ENCODE measurements at places on chromosomes 12 and 14. TPM values are rescaled to one million over a fixed set of nuclear protein-coding genes. Genes with fewer than 3 reads are reported as not detected.

DNA sequence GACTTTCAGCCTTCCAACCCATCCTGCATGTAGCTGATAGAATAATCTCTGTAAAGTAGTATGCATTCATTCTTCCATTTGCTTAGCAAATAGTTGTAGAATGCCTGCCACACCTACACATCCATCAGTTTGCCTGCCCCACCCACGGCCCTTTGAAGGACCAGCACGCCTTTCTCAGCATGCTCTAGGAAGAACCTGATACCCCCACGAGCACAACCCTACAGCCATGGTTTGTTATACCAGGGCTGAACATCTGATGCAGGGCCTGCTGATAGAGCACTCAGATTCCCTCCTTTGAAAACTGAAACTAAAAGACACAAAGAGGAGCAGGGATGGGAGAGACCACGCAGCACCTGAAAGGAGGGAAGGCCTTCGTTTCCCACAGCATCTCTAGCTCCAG lies 205.1 kb downstream of the ANO2 start:
- no peak for DNase-seq
- no peak overlapping the region for H3K27ac ChIP-seq
- no peaks in the 10 kb centered on the region for H3K36me3 ChIP-seq
- H3K27me3 ChIP-seq = peaks cover 49% of the 10 kb centered on the region

DNA sequence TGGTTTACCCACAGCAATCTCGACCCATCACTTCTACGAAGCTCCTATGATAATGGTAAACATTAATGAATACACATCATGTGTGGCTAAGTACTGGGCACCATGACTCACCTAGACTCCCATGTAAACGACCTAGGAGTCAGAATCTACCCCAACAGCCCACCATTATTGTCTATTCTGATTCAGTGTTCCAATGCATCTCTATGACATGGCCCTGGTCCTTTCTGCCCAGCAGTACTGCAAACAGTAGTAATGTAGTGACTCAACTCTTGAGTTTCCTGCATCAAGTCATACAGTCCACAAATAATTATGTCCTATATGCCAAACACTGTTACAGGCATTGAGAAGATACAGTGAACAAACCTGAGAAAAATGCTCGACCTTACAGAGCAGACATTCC lies 14.6 kb downstream of the GTF2A1 start:
- H3K4me3 ChIP-seq = no peak overlapping the region
- no peak overlapping the region for H3K27ac ChIP-seq
- no peak for DNase-seq

GRCh38 chr12:94157181-94157580 lies 8.8 kb downstream of the PLXNC1 start:
- H3K27ac ChIP-seq = no peak overlapping the region
- no peak for DNase-seq
- peaks cover 38% of the 10 kb centered on the region for H3K4me1 ChIP-seq
- H3K4me3 ChIP-seq = no peak overlapping the region
- H3K36me3 ChIP-seq = peaks cover 2% of the 10 kb centered on the region
- no peaks in the 10 kb centered on the region for H3K27me3 ChIP-seq

GRCh38 chr12:52122904-52123303 lies 43.4 kb downstream of the SMIM41 start:
- peaks cover 4% of the 10 kb centered on the region for H3K4me1 ChIP-seq
- H3K27me3 ChIP-seq = peaks cover 34% of the 10 kb centered on the region
- no peaks in the 10 kb centered on the region for H3K36me3 ChIP-seq
- no peak for DNase-seq
- H3K4me3 ChIP-seq = no peak overlapping the region
- H3K27ac ChIP-seq = peak overlapping the region; percentile 21

GRCh38 chr12:661720-662486 lies 1.3 kb downstream of the NINJ2 start:
- peak overlapping the region; percentile 93 for H3K27ac ChIP-seq
- no peaks in the 10 kb centered on the region for H3K36me3 ChIP-seq
- H3K4me1 ChIP-seq = peaks cover 36% of the 10 kb centered on the region
- peak overlapping the region; percentile 95 for H3K4me3 ChIP-seq
- DNase-seq = no peak

DNA sequence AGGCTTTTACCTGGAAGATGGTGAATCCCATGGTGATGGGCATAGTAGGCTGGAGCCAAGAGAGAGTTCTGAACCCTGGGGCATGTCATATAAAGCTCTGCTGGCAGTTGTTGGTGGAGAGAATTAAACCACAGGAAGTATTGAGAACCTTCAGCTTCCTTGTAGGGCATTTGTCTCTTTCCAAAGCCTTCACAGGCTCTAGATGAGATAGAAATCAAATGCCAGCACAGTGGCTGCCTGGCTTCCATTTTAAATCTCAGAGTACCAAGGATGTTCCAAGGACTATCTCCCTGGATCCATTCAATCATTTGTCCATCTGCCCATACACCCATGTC lies 369.6 kb downstream of the DPF3 start:
- peaks cover 18% of the 10 kb centered on the region for H3K4me1 ChIP-seq
- H3K36me3 ChIP-seq = peaks cover 2% of the 10 kb centered on the region
- no peaks in the 10 kb centered on the region for H3K27me3 ChIP-seq
- DNase-seq = no peak
- H3K27ac ChIP-seq = no peak overlapping the region
- no peak overlapping the region for H3K4me3 ChIP-seq

GRCh38 chr12:30866256-30866655 lies 60.3 kb upstream of the TSPAN11 start:
- H3K36me3 ChIP-seq = no peaks in the 10 kb centered on the region
- H3K27ac ChIP-seq = no peak overlapping the region

- H3K27me3 ChIP-seq = no peaks in the 10 kb centered on the region
- DNase-seq = no peak
- peaks cover 11% of the 10 kb centered on the region for H3K4me1 ChIP-seq
- H3K27ac ChIP-seq = no peak overlapping the region
- H3K36me3 ChIP-seq = peaks cover 5% of the 10 kb centered on the region
Observed at GRCh38 chr12:59736786-59737185, 141.0 kb downstream of the SLC16A7 start.

DNA sequence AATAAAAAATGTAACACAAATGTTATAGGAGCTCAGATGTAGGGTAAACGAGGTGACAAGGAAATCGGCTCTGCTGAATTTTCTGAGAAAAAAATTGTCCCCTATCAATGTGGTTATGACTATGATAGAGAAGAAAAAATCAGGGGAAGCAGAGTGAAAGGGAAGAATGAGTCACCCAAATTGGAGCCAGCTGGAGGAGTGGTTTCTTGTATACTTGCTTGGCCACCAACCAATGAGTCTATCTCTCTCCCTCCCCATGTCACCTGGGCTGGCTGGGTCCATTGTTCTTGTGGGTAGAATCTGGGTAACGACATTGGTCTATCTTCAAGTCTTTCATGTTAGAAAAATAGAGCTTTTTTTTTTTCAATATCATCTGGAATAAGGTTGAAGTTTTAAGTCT lies 196.6 kb upstream of the FLRT2 start:
- no peak overlapping the region for H3K4me3 ChIP-seq
- DNase-seq = no peak
- H3K27me3 ChIP-seq = no peaks in the 10 kb centered on the region
- no peaks in the 10 kb centered on the region for H3K4me1 ChIP-seq
- no peak overlapping the region for H3K27ac ChIP-seq
- no peaks in the 10 kb centered on the region for H3K36me3 ChIP-seq

GRCh38 chr12:16475521-16475920 lies 128.1 kb downstream of the MGST1 start:
- no peaks in the 10 kb centered on the region for H3K36me3 ChIP-seq
- H3K4me1 ChIP-seq = no peaks in the 10 kb centered on the region
- H3K27ac ChIP-seq = no peak overlapping the region
- no peaks in the 10 kb centered on the region for H3K27me3 ChIP-seq
- no peak for DNase-seq

- no peaks in the 10 kb centered on the region for H3K4me1 ChIP-seq
- H3K27me3 ChIP-seq = no peaks in the 10 kb centered on the region
- H3K27ac ChIP-seq = no peak overlapping the region
Observed at GRCh38 chr12:99495799-99496198, 151.8 kb upstream of the GARIN6 start.

- H3K27ac ChIP-seq = peak overlapping the region; percentile 56
- no peak overlapping the region for H3K4me3 ChIP-seq
- no peaks in the 10 kb centered on the region for H3K27me3 ChIP-seq
- no peak for DNase-seq
- peaks cover 10% of the 10 kb centered on the region for H3K36me3 ChIP-seq
Observed at GRCh38 chr14:102164241-102164641, 24.5 kb downstream of the WDR20 start.

DNA sequence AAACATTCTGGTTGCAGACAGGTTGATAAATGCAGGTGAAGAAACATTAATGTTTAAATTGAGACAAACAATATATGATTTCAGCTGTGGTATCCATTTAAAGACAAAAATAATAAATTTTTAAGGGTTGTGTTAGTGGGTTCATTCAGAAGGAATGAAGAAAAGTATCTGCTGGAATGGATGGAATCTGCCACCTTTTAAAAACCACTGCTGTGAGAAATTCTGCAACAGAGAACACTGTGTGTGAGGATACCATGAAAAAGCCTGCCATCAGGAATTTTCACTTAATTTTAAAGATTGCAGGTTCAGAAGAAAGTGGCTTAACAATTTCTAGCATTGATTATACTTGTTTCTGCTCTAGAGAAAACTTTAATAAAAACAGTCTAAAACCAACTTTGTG lies 184.6 kb upstream of the SOX5 start:
- no peaks in the 10 kb centered on the region for H3K4me1 ChIP-seq

SLC39A5 gene
- not detected for total RNA-seq

FLRT2 gene
- not detected for total RNA-seq

DNA sequence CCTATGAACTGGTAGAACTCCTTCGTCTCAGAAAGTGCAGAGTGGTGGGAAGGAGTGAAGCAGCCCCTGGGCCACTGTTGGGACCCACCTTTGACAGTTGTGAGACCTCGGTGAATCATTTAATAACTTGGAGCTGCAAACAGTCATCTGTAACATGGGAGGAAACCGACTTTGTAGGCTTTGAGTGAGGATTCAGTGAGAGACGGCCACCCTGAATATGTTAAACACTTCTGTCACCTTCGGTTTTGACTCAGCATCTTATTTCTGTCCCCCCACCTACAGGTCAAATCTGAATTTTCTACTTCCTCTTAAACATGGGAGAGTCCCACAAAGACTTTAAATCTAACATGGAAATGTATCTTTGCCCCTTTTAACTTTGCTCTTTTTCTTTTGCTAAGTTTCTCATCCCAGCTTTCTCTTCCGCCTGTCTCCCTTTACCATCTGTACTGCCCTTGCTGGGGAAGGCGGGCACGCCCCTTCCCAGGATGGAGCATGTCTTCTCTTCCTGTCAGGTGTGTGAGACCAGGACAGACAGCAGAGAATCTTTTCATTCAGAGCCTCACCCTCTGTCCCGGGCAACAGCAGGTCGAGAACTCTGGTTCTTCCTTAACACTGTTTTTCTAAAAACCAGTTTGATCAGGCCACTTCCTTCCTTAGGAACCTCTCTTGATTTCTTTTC lies 37.1 kb downstream of the ZC3H14 start:
- peak overlapping the region; percentile 91 for H3K27ac ChIP-seq
- DNase-seq = no peak
- no peaks in the 10 kb centered on the region for H3K27me3 ChIP-seq
- H3K4me1 ChIP-seq = peaks cover 29% of the 10 kb centered on the region

DNA sequence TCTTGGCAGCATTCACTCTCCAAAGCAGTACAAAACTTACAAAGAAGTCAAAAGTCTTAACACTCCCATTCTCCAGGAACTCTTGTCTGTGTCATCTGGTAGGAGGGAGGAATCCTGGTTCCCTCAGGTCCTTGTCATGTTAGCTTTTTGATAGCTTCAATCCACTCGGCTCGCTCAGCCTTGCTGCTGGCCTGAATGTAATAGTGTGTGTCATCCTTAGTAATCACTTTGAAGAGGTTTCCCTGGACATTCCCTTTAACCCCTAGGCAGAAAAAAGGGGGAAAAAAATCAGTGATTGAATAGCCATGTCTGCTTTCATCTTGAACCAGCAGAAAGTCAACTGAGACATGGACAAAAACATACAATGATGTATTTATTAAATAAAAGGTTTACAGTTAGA lies 24.8 kb downstream of the PLEK2 start:
- peaks cover 2% of the 10 kb centered on the region for H3K36me3 ChIP-seq
- H3K27ac ChIP-seq = no peak overlapping the region
- no peak for DNase-seq
- peaks cover 8% of the 10 kb centered on the region for H3K4me1 ChIP-seq
- no peak overlapping the region for H3K4me3 ChIP-seq

NOVA1 gene
- total RNA-seq = not detected

IGF1 gene
- total RNA-seq = not detected

PLEKHD1 gene
- total RNA-seq = 0.99 TPM

DNA sequence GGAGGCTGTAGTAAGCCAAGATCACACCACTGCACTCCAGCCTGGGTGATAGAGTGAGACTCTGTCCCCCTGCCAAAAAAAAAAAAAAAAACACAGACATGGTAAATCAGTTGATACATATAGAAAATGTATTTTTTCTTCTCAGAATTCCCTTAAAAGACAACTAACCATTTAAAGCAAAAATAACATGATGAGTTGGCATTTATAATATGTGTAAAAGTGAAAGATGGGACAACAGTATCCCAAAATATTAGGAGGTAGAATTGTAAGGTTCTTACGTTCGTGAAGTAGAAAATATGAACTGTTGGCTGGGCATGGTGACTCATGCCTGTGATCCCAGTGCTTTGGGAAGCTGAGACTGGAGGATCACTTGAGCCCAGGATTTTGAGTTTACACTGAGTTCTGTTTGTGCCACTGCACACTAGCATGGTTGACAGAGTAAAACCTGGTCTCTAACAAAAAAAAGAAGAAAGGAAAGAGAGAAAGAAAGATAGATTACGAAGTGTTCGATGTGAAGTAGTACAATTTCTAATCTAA lies 296.7 kb downstream of the FBXL14 start:
- no peak overlapping the region for H3K27ac ChIP-seq
- peaks cover 7% of the 10 kb centered on the region for H3K4me1 ChIP-seq
- no peak for DNase-seq
- H3K4me3 ChIP-seq = no peak overlapping the region
- peaks cover 11% of the 10 kb centered on the region for H3K36me3 ChIP-seq

All from T-helper 17 cell (primary cell).